ENCODE measurements at places on chromosomes 6 and 20.

- DNase-seq = no peak
Observed at GRCh38 chr6:117156741-117157140, 108.6 kb upstream of the VGLL2 start.

DNA sequence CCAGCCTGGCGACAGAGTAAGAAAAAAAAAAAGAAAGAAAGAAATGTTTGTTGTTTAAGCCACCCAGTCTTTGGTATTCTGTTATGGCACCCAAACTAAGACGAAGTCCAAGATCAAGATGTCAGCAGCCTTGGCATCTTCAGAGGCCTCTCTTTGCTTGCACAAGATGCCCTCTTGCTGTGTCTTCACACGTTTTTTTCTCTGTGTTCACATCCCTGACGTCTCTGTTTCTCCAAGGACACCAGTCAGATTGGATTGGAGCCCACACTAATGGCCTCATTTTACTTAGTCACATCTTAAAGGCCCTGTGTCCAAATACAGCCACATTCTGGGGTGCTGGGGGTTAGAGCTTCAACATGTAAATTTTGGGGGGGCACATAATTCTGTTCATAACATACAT, 380.9 kb downstream of the GJA1 start:
- DNase-seq = no peak

- no peak for DNase-seq
Observed at GRCh38 chr6:6982663-6983062, 125.1 kb upstream of the RREB1 start.

GRCh38 chr20:19435821-19436220, 223.4 kb downstream of the SLC24A3 start:
- DNase-seq = no peak

- no peak for DNase-seq
Observed at GRCh38 chr6:1558388-1558787, 51.3 kb upstream of the FOXC1 start.

DNA sequence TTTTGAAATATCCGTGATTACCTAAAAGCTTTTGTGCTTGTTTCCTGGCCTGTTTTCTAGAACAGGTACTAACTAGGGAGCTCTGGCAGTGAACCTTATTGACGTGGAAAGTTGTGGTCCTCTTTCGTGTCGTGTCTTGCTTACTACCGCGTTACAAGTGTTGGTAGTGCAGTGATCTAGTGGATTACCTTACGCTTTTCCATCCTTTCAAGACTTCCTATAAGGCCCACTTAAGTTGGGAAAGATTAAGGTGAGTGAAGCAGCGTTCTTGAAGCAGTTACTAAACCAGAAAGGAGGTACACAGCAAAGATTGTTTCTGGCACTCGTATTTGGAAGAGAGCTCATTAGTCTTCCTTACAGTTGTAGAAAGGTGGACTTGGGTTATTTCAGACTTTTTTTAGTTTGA, 1.9 kb downstream of the PNRC1 start:
- no peak for DNase-seq

GRCh38 chr20:57713505-57713903, 3.7 kb upstream of the PMEPA1 start:
- no peak for DNase-seq

DNA sequence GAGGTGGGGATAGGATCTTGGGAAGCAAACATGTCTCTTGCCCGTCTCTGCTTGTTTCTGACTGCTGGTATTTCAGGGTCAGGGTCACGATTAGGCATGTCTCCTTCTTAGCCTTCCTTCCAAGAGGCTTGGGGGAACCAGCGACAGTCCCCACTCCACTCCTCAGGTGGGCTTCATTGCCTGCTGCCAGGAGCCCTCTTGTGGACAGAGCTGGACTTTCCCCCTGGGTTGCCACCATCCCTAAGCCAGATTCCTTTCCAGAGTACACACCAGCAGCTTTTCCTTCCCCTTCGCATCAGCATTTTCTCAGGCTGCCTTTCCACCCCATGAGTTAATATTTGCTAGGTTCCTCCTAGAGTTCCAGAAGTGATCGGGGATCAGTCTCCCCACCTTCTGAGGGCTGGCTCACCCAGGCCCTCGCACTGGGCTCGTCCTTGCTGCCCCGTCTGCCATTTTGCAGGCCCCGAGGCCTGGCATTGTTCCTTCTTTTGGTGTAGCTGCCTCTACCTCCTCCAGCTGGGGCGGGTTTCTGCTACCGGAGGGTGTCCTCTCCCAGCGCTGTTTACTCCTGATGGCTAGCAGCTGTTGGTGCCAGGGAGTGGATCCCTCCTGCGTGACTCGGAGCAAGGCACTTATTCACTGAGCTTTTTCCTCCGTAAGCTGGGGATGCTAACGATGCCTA, 8.8 kb upstream of the C20orf144 start:
- DNase-seq = no peak

Data from pulmonary artery endothelial cell (primary cell).